ENCODE measurements at places on chromosomes 7 and 10.
A peak's percentile ranks its signal among the peaks of the same experiment; 100 is the strongest.

- DNase-seq = no peak
Measured at GRCh38 chr7:159015454-159016410, 128.9 kb downstream of the VIPR2 start.

DNA sequence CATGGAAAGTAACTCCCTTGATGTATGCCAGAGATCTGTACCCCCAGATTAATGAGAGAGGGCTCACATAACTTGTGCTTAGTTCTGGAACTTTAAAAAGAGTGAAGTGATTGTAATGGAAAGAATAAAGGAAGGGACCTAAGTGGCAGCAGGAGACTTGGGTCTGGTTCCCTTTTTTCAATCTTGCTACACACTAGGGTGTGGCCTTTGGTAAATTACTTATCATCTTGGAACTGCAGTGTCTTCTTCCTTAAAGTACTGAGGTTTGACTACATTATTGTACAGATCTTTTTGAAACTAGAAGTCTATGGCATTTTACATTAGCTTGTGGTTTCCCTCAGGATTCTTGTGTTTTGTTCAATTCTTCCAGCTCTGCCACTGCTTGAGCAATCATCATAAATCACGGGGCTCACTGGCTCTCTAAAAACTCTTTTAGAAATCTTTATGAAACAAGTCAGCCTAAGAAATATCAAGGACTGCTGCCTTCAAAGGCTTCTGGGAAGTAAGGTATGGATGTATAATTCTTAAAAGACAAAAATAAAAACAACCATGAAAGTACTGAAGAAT, 22.5 kb upstream of the CHRM2 start:
- DNase-seq = no peak

GRCh38 chr7:67620216-67620933, 623.7 kb downstream of the TYW1 start:
- DNase-seq = no peak

DNA sequence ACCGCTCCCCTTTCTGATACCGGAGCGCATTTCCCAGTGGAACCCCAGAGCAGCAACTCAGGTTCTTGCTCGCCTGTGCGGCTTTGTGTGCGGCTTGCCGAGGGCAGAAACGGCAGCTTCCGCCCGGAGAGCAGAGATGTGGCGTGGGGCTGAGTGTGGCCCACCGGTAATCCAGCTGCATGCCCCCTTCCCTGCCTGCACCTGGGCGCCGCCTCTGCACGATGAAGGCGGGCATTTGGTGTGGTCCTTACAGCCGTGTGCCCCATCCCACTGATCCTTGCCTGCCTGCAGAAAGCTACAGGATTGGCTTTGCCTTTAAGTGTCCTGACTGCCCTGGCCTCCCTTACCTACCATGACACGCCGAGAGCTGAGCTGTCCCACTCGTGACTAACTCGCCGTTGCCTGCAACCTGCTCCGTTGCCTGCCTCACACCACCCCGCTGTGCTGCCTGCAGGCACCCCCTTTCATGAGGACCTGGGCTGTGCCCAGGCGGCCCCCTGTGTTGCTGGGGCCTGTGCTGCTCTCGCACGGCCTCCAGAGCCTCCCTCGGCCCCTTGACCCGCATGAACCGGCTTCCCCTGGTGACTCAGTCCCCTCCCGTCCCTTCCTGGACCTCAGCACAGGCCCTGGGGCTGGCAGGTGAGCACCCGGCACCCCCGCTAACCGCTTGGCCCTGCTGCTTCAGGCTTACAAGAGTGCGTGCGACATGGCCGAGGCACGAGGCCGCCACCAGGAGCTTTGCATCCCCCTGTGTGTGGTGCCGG, 48.0 kb downstream of the PITRM1 start:
- DNase-seq = no peak

DNA sequence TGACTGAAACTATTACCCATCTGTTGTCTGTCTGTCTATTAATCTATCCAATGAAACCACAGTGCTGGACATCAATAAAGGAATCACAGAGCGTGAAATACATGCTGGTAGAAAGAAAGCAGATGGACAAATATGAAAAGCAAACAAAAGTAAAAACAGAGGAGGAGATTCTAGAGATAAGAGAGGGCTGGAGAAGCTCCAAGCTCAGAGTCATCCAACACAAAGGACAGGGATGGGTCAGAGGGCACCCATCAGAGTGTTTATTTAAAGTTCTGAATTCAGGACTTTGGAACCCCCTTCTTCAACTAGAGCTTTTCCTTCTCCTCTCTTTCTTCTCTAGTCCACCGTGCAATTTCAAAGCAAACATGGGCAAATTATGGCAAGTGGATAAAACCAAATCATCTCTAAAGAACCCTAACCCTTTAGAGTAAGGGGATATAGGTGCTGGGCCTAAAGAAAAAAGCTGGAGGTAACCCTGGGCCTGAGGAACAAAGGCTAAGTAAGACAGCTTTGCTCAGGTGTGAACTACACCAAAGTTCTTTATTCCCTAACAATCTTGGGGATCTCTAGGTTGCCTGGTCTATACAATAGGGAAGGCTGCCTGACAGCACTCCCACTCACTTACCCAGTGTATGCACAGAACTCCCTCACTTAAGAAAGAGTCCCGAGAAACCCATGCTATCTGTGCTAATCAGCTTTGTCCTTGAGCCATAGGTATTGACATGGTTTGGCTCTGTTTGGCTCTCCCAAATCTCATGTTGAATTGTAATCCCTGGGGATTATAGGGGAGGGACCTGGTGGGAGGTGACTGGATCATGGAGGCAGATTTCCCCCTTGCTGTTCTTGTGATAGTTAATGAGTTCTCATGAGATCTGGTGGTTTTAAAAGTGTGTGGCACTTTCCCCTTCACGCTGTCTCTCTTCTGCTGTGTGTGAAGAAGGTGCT, 97.0 kb downstream of the BAMBI start:
- DNase-seq = no peak

GRCh38 chr10:69224862-69225657, 4.9 kb downstream of the HKDC1 start:
- no peak for DNase-seq

GRCh38 chr7:26862834-26863233, 1.6 kb downstream of the SKAP2 start:
- DNase-seq = no peak

DNA sequence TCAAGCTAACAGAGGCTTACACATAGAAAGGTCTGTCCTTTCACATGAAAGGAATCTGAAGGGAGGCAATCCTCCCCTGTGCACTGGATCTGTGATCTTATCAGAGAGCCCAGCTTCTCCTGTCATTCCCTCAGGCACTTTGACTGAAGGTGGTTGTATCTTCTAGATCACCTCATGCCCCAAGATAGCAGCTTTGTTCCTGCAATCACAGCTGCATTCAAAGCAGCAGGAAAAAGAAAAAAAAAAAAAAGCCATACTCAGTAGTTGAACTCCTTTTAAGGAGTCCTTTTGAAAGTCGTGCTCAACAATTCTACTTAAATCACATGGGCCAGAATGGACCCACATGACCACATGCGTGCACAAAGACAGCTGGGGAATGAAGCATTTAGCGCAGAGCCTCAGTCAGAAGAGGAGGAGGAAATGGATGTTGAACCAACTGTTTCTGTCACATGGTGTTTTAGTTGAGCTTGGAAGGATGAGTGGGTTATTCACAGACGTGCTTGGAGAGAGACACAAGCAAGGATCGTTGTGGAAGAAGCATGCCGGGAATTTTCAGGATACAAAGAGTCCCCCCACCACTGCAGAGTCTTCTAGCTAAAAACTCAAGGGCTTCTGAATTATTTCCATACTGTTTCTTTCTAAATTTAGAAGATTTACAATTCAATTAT, 13.0 kb upstream of the PFKP start:
- no peak for DNase-seq

DNA sequence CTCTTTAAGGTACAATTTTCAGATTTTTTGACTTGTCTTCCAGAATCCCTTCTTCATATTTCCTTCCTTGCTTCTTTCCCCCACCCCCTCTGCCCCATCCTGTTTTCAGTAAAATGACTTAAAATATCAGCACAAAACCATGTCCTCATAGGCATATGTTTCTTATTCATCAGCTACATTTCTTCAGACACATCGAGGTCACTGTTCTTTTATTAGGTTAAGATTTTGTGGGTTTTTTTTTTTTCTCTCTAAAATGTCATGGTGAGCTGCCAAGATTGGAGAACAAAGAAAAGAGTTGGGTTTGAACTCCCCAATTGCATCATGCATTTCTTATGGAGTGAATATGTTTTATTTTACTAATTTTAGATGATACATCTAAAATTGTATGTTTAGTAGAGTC, 35.8 kb downstream of the LAMB4 start:
- no peak for DNase-seq

DNA sequence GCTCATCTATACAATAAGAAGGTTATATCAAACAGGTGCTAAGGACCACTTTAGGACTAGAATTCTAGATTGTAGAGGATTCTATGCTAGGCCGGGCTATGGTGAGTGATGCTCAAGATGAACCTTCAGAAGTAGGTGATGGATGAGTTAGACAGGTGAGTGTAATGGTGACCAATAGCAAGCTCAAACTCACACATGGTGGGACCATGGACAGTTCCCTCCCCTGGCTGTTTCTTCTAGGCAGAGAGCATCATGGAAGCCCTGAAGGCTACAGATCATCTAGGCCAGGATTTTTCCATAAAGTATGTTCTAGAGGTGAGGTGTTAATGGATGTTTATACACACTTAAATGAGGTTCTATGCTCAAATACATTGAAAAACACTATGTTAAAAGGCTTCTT, 162.2 kb upstream of the WDR11 start:
- DNase-seq = no peak

DNA sequence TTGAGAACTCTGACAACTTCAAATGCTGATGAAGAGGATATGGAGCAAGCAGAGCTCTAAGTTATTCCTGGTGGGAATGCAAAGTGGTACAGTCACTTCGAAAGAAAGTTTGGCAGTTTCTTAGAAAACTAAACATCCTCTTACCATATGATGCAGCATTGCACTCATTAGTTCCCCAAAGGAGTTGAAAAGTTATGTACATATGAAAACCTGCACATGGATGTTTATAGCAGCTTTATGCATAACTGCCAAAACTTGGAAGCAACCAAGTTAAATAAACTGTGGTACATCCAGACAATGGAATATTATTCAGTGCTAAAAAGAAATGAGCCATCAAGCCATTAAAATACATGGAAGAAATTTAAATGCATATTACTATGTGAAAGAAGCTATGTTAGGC, 779.3 kb upstream of the COBL start:
- no peak for DNase-seq

DNA sequence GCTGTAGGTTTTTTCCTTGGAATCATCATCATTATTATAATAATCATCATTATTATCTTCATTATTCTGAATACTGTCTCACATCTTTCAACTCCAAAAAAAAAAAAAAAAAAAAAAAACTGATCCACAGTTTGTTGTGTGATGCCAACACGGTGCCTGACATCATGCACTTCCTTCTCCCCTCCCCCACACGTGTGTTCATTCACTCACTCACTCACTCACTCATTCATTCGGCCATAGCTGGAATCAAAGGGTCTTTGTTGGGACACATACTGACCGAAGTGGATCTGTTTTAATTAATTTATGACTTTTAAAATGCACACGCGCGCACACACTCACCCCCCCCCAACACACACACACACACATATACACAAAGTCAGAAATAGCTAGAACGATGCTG, 177.8 kb downstream of the PIP4K2A start:
- DNase-seq = no peak

GRCh38 chr7:61576-62360, 130.6 kb upstream of the FAM20C start:
- DNase-seq = no peak

GRCh38 chr7:117202511-117202910, 120.3 kb downstream of the WNT2 start:
- no peak for DNase-seq

GRCh38 chr7:135714534-135715009, 13.4 kb downstream of the SLC13A4 start:
- DNase-seq = no peak

DNA sequence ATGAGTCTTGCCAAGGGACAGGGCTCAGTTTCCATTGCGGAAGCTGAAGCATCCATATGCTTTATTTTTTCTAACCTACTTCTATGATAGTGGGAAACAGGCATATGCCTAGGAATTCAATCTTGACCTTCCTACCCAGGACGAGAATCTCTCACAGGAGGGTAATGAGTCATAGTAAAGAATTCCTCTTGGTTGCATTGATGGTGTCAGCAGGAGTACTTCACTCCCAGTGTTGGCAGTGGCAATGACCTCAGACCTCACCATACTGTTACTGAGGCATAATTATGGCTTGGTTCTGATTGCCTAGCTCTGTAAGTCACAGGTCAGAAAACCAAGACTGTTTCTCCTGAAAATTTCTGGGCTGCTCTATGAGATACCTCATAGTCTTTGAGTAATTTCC, 552.9 kb downstream of the ARL4A start:
- no peak for DNase-seq

GRCh38 chr7:130853503-130854279, 119.7 kb upstream of the KLF14 start:
- DNase-seq = no peak

DNA sequence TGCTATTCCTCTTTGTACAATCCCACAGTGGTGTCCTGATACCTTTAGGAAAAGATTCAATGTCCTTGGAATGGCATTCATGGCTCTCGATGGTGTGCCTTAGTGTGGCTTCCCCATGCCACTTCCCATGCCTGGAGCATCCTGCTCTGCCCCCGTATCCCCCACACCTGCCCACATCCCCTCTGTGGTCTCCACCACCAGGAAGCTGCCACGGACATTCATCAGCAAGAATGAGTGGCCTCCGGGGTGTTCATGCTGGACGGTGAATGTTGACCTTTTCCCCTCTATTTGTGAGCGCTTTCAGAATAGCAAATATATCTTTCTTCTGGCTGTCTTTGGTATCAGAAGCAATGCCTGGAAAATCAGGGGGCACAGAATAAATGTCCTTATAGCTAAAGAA, 262.0 kb upstream of the NRP1 start:
- DNase-seq = no peak

GRCh38 chr7:141016349-141016748, 1.6 kb upstream of the MRPS33 start:
- DNase-seq = no peak

GRCh38 chr7:131843898-131844331, 287.5 kb upstream of the PODXL start:
- DNase-seq = peak; percentile 71

DNA sequence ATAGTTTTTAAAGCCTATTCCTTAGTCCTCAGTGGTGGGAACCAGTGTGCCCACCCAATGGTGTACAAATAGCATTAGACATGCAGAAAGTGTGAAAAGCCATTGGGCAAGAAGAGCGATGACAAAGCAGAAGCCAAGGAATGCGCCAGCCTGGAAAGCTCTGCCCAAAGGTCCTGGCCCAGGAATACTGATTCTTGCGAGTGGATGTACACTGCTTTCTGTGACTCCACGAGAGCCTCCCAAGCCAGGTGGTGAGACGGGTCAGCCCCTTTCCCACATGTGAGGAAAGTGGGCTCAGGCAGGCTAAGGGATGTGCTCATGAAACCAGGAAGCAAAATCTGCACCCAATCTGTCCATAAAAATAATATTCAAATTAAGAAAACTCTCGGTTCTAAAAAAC, 106.6 kb downstream of the ADCY1 start:
- no peak for DNase-seq

DNA sequence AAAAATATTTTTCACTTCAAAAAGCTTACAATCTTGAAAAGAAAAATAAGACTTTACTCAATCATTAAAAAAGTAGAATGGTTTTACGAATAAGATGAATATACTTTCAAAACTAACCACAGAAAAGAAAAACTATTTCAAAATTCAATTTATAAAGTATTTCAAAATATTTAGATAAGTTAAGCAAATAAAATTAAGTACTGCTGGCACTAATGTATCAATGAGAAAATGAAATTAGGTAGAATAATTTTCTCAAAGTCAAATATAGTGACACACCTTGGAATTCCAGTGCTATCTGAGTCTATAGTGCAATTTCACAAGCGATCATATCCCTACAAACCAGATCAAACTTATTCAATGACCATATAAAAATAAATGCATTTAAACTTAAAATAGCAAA, 109.8 kb upstream of the SEMA3A start:
- no peak for DNase-seq
